Activated CD8-positive, alpha-beta T cell treated with anti-CD3 and anti-CD28 coated beads, Interleukin-2, amount 10 ng/mL, durations not matched to agents 7 days and 5 days (primary cell): ENCODE measurements at places on chromosomes 2 and 18. TPM values are rescaled to one million over a fixed set of nuclear protein-coding genes. Genes with fewer than 3 reads are reported as not detected.

GRCh38 chr2:136408795-136409194 is 290.8 kb upstream of the CXCR4 start:
- DNase-seq, result no peak
- peaks cover 1% of the 10 kb centered on the region for H3K4me1 ChIP-seq
- H3K27me3 ChIP-seq, result peaks cover 33% of the 10 kb centered on the region

- H3K27ac ChIP-seq, result no peak overlapping the region
- H3K36me3 ChIP-seq, result no peaks in the 10 kb centered on the region
- no peak overlapping the region for H3K4me3 ChIP-seq
- H3K4me1 ChIP-seq, result peaks cover 21% of the 10 kb centered on the region
Measured at GRCh38 chr2:26757873-26758789, 6.0 kb upstream of the SLC35F6 start.

GRCh38 chr2:161571051-161571429 is 53.2 kb upstream of the SLC4A10 start:
- H3K36me3 ChIP-seq, result no peaks in the 10 kb centered on the region
- no peak overlapping the region for H3K4me3 ChIP-seq
- H3K27me3 ChIP-seq, result peaks cover 22% of the 10 kb centered on the region
- H3K27ac ChIP-seq, result peak overlapping the region; percentile 10

DNA sequence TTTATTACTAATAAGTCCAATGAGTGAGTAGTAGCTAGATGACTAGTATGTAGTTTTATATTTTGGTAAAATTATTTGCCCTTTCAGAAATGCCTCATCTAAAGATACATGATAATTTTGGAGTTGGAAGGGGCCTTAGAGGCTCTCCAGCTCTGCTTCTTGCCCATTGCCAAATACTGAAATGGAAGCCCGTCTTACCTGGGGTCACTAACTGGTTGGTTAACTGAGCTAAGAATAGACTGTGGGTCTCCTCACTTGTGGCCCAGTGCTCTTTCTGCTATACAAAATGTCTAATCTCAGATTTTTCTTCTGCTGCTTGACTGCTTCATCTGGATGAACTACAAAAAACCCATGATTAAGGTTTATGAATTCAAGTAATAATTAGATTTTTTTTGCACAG is 67.1 kb downstream of the CLIP4 start:
- H3K4me1 ChIP-seq, result no peaks in the 10 kb centered on the region
- no peak overlapping the region for H3K27ac ChIP-seq
- H3K36me3 ChIP-seq, result peaks cover 16% of the 10 kb centered on the region
- DNase-seq, result no peak
- H3K27me3 ChIP-seq, result no peaks in the 10 kb centered on the region

- no peak overlapping the region for H3K27ac ChIP-seq
- no peak for DNase-seq
- H3K36me3 ChIP-seq, result peaks cover 50% of the 10 kb centered on the region
- H3K4me3 ChIP-seq, result no peak overlapping the region
Measured at GRCh38 chr2:143645921-143646645, 516.9 kb downstream of the ARHGAP15 start.

The PTPN2 gene
- total RNA-seq, result 52.9 TPM
